ENCODE measurements at places on chromosomes 13 and 19.

- no peak for DNase-seq
Observed at GRCh38 chr13:101967781-101968180, 434.1 kb downstream of the FGF14 start.

- peak; percentile 82 for DNase-seq
Observed at GRCh38 chr19:49468746-49469447, 5.1 kb upstream of the FLT3LG start.

- no peak for DNase-seq
Observed at GRCh38 chr19:50315773-50316448, 13.3 kb downstream of the KCNC3 start.

- peak; percentile 50 for DNase-seq
Observed at GRCh38 chr19:56637976-56638555, 4.9 kb upstream of the SMIM17 start.

- DNase-seq = no peak
Observed at GRCh38 chr19:17806945-17807344, 12.0 kb downstream of the B3GNT3 start.

GRCh38 chr19:29616541-29616940 is 10.5 kb downstream of the POP4 start:
- no peak for DNase-seq

GRCh38 chr13:29547153-29547552 is 48.3 kb downstream of the SLC7A1 start:
- no peak for DNase-seq

- DNase-seq = no peak
Observed at GRCh38 chr19:6817179-6817578, 44.7 kb downstream of the VAV1 start.

DNA sequence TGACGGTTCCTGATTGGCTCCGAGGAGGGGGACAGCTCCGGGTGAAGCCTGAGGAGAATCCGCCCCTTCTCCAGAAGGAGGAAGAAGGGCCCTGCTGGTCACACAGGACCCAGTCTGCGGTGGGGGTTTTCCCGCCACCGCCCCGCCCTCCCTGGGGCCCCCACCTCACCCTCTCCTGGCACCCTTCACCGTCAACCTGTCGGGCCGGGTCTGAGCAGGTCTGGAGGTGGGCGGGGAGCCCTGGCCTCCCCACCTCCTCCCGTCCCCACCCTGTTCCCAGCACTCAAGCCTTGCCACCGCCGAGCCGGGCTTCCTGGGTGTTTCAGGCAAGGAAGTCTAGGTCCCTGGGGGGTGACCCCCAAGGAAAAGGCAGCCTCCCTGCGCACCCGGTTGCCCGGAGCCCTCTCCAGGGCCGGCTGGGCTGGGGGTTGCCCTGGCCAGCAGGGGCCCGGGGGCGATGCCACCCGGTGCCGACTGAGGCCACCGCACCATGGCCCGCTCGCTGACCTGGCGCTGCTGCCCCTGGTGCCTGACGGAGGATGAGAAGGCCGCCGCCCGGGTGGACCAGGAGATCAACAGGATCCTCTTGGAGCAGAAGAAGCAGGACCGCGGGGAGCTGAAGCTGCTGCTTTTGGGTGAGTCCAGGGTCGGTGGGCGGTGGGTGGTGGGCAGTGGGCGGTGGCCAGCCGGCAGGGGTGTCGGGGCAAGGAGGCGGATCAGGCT is at the start of gene GNA15:
GNA15 (plus strand) TSS at position 73 of the 723 bp plus-strand sequence; CDS start at position 491, 418 bp downstream.
- DNase-seq = no peak

GRCh38 chr13:19862481-19863313 is 752 bp downstream of the ZMYM5 start:
- no peak for DNase-seq

- DNase-seq = no peak
Observed at GRCh38 chr19:10219678-10220077, 11.5 kb downstream of the S1PR2 start.
